ENCODE measurements at places on chromosomes 16 and 17.

DNA sequence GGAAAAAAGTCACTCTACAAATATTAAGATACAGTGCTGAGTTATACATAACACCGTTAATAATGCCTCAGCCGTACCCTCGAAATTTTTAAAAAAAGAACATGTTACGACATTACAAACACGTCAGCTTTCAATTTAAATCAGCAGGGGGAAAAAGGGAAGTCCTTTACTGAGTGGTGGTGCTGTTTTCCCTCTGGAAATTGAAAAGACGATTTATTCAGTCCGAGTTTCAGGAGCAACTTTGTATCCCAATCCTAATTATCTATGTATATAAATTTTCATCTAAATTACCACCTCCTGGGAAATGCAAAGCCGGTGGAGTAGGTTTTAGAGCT lies 1.3 kb downstream of the NETO2 start:
- no peak for DNase-seq

- no peak for DNase-seq
These were observed 93.0 kb upstream of the GPR139 start for GRCh38 chr16:20166531-20167235.

DNA sequence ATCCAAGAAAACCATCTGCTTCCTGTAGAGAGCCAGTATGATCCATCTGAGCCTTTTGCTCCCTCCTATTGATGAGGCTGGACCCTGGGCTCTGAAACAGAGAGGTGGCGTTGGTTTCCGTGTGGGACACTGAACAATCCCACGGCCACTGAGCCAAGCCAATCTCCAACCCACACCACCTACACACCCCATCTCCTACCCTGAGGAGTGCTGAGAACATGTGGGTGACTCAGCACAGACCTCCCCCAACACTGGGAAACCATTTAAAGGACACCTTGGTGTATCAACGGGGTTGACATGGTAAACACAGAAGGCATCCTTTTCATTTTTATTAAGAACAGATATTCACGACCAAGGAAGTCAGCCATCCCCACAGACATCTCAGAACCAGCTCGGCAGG lies 332.1 kb downstream of the SLC39A11 start:
- DNase-seq, result no peak

GRCh38 chr16:71622088-71622487 lies 3.9 kb upstream of the MARVELD3 start:
- DNase-seq, result peak; percentile 29

- DNase-seq, result no peak
These were observed 39.9 kb downstream of the MSI2 start for GRCh38 chr17:57296231-57296630.

- DNase-seq, result no peak
These were observed 17.6 kb downstream of the TEX2 start for GRCh38 chr17:64245218-64246145.

DNA sequence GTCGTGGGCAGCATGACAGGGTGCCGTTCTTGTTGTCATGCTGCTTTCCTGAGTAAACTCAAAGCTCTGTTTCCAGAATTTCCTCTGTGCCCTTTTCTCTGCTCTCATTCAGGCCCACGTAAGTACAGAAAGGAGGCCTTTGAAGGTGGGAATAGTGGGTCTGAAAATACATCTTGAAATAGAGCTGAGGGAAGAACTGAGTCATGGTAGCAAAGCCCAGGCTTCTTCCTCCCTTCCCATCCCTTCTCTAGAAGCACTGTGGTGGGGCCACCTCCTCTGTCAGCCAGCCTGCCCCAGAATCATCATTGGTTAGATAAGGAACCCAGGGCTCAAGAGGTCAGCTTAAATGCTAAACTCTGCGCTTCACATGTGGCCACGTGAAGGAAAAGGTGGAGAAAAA lies 9.4 kb downstream of the CTRL start:
- DNase-seq, result no peak

GRCh38 chr17:29933379-29933778 lies 3.4 kb upstream of the SSH2 start:
- no peak for DNase-seq

DNA sequence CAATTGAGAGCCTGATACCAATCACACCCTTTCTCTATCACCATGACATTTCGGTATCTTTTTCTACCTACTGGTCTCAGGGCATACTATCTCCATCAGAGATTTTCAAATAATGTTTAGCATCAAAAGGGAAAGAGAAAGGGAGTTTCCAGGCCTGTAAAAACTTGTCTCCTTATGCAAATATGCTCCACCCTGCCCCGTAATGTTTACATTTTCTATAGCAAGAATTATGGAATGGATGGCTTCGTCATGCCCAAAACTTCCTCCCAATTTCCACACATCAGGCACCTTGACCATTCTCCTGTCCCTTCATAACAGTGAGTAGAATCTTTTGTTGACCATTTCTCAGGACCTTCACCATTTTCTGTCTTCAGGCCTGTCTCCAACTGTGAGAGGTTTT lies 30.9 kb upstream of the HLF start:
- DNase-seq, result no peak

GRCh38 chr16:85651629-85652430 lies 36.9 kb downstream of the GINS2 start:
- no peak for DNase-seq

- DNase-seq, result no peak
These were observed 20.3 kb downstream of the SMG6 start for GRCh38 chr17:2283302-2283701.

DNA sequence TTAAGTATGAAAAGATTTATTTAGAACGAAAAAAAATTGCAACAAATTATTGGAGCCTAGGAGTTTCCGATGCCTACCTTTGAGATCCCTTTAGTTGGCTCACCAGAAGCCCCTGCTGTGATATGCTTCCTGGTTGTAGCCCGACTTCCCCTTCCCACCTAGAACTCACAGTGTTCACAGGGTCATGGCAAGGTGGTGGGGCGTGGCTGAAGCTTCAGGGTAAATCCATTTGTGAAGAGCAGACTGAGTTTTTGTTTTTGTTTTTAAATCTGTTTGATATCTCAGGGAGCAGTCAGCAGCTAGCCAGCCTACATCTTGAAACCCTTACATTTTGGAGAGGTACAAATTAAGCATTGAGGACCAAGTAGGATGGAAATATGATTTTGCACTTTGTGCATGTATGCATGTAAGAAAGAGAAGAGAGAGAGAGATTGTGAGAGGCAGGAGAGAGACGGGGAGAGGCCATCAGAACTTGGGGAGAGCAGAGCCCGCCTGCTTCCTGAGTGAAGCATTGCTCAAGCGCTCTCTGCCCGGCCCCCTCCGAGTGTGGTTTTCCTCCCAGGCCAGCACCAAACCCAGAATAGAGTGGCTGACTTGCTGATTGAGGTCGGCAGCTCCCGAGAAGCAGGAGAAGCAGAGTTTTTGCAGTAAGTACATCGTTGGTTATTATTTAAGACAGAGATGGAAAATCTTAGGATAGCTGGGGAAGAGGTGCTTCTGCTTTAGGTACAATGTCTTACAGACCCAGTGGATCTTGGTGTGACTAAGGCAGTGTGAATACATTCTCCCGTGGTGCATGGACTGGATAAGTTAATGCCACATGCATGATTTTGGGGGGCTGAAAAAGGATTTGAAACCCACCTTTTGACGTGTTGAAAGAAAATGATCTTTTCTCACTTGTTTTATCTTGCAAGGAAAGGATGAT lies 64.2 kb downstream of the SPECC1 start:
- peak; percentile 44 for DNase-seq

- DNase-seq, result peak; percentile 35
These were observed at the start of gene NEURL4 for GRCh38 chr17:7328840-7329373. NEURL4 (minus strand) TSS chr17:7329335; CDS start chr17:7329312, 23 bp downstream.

DNA sequence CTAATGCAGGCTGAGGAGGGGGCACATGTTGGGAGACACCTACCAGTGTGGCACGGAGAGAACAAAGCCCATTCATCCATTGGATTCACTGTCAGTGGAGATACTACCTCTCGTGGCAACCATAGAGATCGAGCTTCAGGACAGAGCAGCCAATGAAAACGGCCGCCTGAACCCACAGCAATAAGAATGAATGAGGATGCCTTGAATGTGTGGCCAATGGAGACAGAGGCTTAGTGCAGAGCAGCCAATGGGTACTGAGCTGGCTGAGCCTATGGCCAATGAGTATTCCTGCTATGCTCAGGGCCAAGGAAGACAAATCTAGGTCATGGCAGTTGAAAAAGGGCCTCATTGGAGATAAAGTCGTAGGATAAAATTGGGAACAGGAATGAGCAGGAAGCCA lies 10.9 kb downstream of the ARHGEF15 start:
- DNase-seq, result no peak

- DNase-seq, result no peak
These were observed 19.6 kb downstream of the ABCA6 start for GRCh38 chr17:69122065-69122464.

GRCh38 chr17:58779446-58779845 lies 23.8 kb downstream of the PPM1E start:
- DNase-seq, result no peak

- DNase-seq, result no peak
These were observed 1344.4 kb downstream of the TP53TG3F start for GRCh38 chr16:34803683-34804416.

- no peak for DNase-seq
These were observed 40.8 kb upstream of the MEAK7 start for GRCh38 chr16:84545114-84545737.

GRCh38 chr16:88378401-88378800 lies 4.4 kb upstream of the ZNF469 start:
- DNase-seq, result no peak

DNA sequence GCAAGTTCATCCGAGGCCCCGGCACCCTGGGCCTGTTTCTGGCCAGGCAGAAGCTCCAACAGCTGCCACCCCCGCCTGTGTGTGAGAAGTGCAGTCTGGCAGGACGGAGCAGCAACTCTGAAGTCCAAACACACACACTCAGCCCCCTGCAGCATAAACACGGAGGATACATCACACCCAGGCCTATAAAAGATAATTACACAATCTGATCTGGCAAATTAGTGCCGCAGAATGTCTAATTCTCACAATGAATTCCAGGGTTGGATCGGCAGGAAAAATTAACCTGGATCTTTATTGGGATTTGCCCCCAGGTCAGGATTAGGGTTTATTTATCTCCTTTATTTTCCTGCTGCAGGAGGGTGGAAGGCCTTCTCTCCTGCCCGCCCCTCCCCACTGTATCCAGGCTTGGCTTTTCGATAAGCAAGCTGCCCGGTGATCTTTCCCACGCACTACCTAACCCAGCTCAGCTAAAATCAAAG lies 311.4 kb downstream of the SOX9 start:
- no peak for DNase-seq

DNA sequence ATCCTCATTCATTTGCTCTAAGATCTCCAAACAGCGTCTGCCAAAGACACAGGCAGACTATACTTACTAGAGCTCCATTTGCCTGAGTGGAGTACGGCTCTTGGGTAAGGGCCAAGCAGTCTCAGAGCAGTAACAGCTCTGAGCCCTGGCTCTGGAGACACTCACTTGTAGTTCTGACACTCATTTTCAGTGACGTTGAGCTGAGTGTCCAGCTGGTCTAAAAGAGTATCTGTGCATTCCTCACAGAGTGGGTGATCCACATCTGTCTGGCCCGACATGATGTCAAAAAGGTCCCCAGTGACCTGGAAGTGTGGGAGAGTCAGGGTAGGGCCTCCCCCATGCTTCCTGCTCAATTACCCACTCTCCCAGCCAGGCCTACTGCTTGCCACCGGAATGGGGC lies 5.7 kb downstream of the BECN1 start:
- no peak for DNase-seq

DNA sequence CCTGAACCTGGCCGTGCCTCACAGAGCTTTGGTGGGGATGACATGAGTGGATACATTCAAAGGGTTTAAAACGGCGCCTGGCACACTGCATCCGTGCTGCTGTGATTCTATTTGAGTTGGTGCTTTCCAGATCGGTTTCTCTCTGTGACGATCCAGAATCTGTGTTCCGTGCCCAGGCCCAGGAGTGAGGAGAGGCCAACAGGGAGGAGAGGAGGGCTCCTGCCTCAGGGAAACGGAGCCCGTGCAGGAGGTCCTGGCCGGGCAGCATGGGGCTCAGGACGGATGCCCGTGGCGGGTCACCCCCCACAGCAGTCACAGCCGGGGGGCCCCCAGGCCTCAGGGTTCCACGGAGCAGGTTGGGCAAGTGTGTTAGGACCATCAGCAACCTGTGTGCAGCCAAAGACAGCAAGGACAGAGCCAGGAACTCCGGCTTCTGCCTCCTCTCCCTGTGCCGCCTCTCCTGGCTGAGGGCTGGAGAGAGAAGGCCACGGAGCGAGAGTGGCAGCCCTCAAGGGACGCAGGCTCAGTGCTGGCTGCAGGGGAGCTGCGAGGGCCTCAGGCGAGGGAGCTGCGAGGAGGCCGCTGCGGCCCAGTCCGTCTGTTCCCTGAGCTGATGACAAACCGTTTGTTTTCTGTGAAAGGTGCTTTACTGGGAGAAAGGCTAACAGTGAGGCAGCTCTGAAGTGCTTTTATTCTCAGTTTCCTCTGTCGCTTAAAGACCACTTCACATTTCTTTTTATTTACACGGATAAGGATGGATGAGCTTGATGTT lies 99.3 kb downstream of the METRNL start:
- DNase-seq, result no peak

- DNase-seq, result no peak
These were observed 2.7 kb downstream of the TNFAIP1 start for GRCh38 chr17:28338056-28338768.

GRCh38 chr17:37842401-37842800 lies 81.8 kb upstream of the TBC1D3K start:
- DNase-seq, result no peak

GRCh38 chr17:73139296-73139695 lies 25.5 kb upstream of the SSTR2 start:
- DNase-seq, result no peak

GRCh38 chr17:47872651-47873161 lies 21.7 kb upstream of the SP6 start:
- no peak for DNase-seq

- DNase-seq, result no peak
These were observed 62.1 kb downstream of the EPN2 start for GRCh38 chr17:19299214-19299747.

DNA sequence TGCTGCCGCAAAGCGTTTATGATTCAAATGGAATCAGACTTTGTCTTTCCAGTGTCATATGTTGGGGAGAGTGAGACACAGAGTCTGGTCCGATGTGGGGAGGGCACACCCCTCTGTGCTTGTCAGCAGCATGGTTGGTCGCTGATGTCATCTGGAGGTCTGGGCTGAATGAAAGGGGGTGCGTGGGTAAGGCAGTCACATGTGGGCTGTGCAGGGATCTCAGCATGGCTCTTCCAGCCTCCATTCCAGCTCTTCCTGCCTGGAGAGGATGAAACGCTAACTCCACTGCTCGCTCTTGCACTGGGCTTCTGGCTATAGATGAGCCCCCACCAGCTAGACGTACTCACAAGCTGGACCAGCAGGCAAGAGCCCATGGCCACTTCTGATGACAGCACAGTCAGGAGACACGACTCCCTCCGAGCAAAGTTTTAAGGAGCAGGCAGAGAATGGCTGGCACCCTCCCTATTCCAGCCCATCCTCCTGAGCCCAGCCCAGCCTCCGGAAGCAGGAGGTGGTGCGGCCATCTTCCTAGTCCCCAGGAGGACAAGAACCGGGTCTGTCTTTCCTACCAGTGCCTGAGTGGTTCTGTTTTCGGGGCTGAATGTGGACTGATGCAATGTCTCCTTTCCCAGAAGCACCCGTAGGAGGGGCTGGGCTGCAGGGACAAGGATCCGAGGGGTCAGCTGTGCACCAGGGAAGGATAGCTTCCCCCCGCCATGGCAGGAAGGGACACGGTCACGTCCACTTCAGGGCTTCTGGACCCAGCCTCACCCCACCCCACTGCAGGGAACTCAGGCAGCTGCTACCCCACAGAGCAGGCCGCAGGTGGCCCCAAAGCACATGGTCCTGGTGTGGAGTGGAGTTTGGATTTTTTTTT lies 41.5 kb upstream of the CBFA2T3 start:
- DNase-seq, result no peak

GRCh38 chr16:73329358-73330286 lies 281.7 kb upstream of the ZFHX3 start:
- no peak for DNase-seq

Measured in CD4-positive, alpha-beta T cell treated with Interleukin-1 beta for 1 hour (primary cell).